Endothelial cell of umbilical vein (primary cell): ENCODE measurements at places on chromosomes 3 and 15. TPM values are rescaled to one million over a fixed set of nuclear protein-coding genes. Genes with fewer than 3 reads are reported as not detected.

REC114 gene
- polyA plus RNA-seq, result not detected in 2 replicates

CACNA2D3 gene
- polyA plus RNA-seq, result not detected in 2 replicates

MGLL gene
- 23.3 and 30.7 TPM in 2 replicates for polyA plus RNA-seq

FRMD4B gene
- 58.4 and 66.4 TPM in 2 replicates for polyA plus RNA-seq
